ENCODE measurements at places on chromosomes 7 and 10.

DNA sequence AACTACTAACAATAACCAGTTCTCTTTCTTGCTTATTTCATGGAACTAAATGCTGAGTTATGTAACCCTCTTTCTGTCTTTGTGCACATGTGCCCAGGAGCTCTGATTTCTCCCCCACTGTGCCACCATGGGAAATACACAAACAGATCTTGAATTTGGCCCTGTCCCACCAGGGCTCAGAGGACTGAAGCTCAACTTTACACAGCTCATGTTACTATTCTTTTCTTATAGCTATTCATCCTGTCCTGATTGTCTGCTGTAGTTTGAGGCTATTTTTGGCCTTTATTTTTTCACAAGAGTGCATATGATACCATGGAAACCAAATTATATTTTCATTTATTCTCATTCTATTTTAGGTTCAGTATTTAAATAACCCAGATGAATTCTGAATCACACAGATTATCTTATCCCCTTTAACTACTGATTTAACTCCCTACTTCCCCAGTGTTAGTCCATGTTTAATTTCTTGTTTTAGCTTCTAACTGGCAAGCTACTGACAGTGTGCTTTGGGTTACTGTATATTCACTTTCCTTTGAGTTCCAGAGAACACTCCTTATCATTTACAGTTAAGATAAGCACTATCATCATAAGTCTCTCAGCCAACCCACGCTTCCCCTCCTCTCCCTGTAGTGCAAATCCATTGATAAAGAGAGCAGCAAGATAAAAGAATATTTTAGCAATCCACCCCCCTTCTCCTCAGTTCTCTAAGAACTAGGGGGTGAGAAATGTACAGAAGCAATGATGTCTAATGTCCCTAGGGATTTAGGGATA lies 71.8 kb upstream of the GSDME start:
- no peak for DNase-seq

- DNase-seq: peak; percentile 85
These were observed 217.8 kb downstream of the TFEC start for GRCh38 chr7:115812794-115813193.

GRCh38 chr10:29256586-29256985 lies 32.3 kb upstream of the LYZL1 start:
- no peak for DNase-seq

DNA sequence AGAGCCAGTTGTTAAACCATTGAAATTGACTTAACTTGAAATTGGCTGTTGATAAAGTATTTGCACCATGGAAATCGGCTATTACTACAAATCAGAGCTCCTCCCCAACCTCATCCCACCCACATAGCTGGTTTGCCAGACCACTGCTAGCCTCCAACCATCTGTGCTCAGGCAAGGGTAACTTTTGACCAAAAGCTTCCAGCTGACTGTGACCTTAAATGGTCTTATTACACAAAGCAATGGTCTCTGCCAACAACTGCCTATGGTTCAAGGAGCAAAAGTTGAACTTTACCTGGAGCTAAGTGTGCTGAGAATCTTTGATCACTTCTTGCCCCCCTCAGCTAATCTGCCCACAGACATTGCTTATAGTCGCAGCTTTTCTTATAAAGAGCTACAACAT lies 48.5 kb upstream of the ADRB1 start:
- no peak for DNase-seq

DNA sequence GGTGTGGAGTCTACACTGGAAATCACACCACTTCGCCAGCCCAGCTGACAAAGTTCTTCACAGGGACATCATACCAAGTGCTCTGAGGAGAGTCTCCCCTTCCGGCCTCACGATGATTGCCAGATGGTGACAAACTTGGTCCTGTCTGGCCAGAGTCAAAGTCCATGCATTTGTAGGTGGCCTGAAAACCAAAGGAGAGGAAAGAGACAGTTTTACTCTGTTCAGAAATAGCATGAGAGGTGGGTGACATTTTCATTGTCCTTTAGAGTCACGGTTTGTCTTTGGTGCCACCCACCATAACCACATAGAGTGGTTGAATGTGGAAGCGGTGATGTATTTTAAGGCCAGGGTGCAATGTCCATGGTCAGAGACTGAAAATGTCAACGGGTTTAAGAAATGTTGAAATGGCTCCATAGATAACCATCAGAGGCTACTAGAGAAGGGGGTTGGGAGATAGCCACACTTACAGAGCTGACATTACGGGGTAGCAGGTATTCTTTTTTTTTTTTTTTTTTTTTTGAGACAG lies 33.0 kb downstream of the BTBD16 start:
- DNase-seq: no peak

GRCh38 chr10:5043716-5044115 lies 40.1 kb upstream of the AKR1C2 start:
- DNase-seq: no peak

- no peak for DNase-seq
These were observed 7.6 kb downstream of the SRRM3 start for GRCh38 chr7:76209310-76209709.

GRCh38 chr10:103696411-103697145 lies 158.8 kb downstream of the SH3PXD2A start:
- no peak for DNase-seq

- no peak for DNase-seq
These were observed 197.6 kb upstream of the ZNF32 start for GRCh38 chr10:43846187-43846680.

DNA sequence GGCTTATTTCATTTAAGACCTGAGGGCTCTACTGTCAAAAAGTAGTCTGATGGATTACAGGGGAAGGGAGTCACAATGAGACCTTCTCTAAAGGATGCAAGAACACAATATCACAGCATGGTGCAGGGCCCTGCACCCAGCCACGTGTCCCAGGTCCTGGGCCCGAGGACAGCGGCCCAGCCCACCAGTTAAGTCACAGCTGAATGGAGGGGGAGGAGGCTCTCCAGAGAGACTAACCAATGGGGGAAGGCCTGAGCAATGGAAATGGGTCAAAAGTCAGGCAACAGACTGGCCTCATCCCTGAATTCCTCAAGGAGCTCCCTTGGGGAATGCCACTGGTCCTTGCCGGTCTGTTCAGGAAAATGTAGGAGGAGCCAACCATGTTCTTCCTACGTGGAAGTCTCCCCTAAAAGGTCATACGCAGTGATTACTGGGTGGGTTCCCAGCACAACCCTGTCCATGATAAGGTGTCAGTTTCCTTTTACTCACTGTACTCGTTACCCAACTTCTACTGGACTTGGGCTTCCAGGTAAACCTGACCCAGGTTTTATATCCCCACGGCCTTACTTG lies 28.3 kb downstream of the CCDC3 start:
- no peak for DNase-seq

GRCh38 chr10:79065091-79065551 lies 3.6 kb upstream of the ZMIZ1 start:
- no peak for DNase-seq

DNA sequence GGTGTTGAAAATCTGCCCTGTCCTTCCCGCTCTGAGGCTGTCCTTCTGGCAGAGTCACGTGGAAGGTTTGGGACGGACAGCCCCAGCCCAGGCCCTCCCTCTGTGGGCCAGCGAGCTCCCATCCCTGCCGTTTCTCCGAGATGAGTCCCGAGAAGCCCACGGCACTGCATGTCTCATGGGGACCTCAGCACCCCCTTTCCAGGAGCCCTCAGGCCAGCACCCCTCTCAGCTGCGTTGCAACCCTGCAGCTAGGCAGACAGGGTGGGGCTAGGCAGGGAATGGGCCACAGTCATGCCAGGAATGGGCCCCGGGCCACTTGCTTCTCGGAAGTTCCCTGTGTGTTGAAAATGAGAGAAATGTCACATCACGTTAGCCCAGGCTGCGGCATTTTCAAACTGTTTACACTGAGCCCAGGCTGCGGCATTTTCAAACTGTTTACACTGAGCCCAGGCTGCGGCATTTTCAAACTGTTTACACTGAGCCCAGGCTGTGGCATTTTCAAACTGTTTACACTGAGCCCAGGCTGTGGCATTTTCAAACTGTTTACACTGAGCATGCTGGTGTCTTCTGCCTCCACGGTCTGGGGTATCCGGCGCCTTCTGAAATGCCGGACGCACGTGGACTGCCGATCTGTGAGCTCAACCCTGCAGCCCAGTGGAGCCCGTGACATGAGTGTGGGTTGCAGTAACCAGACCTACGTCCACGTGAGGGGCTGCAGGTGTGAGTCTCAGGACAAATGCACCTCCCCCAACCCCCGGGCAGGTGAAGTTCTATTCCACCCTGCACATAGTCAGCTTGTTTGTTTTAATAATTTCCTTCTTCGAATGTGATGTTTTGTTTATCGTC lies 42.6 kb downstream of the FAM20C start:
- DNase-seq: peak; percentile 21

DNA sequence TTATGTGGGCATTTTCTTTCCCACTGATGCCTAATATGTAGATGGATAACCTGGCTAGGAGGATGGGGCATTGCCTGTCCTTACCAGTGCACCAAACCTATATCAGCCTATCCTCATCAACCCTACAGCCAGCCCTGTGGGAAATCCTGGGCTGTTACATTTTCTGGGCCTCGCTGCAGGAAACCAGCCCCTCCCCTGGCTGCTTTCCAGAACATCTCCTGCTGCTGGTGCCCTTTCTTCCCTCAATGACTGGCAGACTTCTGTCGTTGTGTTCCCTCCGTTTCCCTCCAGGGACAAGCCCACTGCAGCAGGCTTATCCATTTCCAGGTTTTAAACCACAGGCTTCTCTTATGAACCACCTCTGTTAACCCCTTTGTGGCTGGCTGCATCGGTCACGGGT lies 486.1 kb upstream of the COBL start:
- DNase-seq: peak; percentile 44

- DNase-seq: no peak
These were observed 31.5 kb upstream of the NRP1 start for GRCh38 chr10:33365871-33366411.

DNA sequence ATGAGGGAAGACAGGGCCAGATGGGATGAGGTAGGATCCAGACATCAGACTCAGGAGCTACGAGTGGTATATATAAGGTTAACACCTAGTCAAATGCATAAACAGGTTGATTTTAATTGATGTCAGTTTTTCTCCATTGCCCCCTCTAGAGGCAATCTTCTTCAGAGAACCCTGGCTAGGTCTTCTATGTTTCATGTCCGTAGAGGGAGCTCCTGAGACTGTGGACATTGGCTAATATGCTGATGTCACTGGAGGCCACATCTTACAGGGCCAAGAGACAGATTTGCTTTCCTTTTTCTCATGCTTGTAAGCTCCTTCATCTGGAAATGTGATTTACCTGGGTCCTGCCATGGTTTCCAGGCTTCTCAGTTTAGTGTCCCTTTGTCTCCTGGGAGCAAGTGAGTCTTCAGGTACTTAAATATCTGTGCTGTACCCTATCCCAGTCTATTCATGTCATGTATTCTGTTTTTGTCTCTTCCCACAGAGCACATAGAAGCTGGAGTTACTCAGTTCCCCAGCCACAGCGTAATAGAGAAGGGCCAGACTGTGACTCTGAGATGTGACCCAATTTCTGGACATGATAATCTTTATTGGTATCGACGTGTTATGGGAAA lies 161.6 kb upstream of the PRSS1 start:
- no peak for DNase-seq

- no peak for DNase-seq
These were observed 166.1 kb downstream of the PRKAG2 start for GRCh38 chr7:151710646-151711434.

DNA sequence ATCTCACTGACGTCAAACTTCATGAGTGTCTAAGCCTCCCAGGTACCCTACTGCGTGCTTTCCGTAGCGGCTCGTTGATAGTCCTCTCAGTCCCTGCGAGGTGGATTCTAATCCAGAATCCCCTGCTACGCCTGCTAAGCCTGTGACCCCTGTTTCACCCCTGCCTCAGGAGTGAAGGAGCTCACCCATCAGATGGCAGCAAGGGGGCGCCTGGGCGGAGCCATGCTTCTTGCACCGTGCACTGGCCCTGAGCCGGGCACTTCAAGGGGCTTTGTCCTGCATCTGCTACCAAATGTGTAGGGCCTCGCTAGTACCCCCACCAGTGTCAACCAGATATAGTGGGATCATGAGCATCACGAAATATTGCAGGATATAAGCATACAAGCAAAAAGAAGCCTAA lies 918 bp upstream of the STRA8 start:
- DNase-seq: no peak

DNA sequence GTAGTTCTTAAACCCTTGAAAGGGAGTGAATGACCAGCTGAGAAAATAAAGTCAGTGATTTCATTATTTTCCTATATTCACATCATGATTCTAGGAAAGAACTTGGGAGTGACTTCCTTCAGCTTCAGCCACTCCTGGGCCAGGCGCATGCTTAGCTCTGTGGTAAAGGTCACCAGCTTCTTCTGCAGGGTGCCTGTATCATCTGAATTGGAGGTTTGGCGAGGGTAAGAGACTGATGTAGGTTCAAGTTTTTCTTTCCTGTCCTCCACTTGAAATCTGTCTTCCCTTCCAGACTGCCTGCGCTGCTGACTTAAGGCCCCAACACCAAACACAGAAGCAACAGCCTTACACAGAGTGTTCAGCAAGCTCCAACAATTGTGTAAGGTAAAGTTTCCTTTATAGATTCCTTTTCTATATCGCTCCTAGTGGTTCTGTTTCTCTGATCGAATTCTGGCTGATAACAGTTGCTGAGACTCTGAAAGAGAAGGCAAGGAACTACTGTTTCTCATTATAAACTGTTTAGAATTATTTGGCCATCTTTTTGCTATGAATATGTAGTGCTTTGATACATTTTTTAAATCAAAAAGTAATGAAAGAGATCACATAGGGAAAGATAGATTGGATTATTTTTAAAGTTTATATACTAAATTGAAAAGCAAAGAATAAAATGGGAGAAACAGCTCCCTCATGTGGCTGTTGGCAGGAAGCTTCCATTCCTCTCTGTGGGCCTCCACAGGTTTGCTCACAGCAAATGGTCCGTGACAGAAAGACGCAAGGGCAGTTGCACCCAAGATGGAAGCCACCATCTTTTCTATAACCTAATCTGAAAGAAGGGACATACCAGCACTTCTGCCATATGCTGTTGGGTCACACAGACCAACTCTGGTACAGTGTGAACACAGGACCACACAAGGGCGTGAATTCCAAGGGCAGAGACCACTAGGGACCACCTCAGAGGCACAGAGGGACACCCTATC lies 14.0 kb downstream of the GATAD1 start:
- DNase-seq: peak; percentile 26

- DNase-seq: no peak
These were observed 250.9 kb downstream of the CHCHD3 start for GRCh38 chr7:132830941-132831340.

DNA sequence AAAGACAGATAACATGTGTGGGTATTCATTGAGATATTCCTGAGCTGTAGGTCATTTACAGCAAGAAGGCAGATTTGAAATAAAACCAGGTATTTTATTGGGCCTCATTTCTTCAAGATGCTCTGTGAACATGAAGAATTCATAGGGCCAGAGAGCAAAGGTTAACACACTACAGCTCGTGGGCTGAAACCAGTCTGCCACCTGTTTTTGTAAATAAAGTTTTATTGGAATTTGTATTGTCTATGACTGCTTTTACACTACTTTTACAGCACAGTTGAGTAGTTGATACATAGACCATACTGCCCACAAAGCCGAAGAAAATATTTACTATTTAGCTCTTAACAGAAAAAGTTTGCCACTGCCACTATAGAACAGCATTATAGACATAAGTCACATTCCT lies 22.1 kb upstream of the LIPA start:
- no peak for DNase-seq
